Sciatic nerve (tissue), 2 donors: ENCODE measurements at places on chromosomes 3 and 15.
A peak's percentile ranks its signal among the peaks of the same experiment; 100 is the strongest.

DNA sequence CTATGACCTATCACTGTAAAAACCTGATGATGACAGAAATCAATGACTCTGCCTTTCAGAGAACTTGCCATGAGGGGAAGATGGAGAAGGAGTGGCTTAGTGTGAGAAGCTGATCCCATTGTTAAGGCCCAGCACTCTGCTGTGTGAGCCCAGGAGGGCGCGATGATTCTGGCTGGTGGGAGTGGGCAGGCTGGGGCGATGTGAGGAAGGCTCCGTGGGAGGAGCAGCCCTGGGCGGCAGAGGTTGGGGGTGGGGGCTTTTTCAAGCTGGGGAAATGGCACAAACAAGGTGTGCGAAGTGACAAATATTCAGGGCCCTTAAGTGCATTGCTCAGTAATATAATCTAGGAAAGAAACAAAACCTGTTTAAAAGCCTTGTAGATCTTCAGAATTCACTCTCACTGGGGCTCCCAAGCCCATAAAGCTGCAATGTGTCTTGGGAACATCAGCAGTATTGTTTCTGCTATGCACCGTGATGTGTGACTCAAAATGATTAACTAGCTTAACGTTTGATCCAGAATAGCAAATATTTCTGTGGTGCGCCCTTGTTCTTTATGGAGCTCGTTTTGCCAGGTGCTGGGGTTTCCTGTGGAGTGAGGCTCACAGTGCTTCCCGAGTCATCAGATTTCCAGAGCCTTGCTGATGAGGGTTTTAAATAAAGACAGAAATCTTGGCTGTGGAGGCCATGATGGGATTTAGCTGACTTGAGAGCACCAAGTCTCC, 141.0 kb downstream of the CHDH start:
- no peak for DNase-seq

- no peak for DNase-seq
Measured at GRCh38 chr3:161586556-161587235, 90.1 kb downstream of the OTOL1 start.

DNA sequence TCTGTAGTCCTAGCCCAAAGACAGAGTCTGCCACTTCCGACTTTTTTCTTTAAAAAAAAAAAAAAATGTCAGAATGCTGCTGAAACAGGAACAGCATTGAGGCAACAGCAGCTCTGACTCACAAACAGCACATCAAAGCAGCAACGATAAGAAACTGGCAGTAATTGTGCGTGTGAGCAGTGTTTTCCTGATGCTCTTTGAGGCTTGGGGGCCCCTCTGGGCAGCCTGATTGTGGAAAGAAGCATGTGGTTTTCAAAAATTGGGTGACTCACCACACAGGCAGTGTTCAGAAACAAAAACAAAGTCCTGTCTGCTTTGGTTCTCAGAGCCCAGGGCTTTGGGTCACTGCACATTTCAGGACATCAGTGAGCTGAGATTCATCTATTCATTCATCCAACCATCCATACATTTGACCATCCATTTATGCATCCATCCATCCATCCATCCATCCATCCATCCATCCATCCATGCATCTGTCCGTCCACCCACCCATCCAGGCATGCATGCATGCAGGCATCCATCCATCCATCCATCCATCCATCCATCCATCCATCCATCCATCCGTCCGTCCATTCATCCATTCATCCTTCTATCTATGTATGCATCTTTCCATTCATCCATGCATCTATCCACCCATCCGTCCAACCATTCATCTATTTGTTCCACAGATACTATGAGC, 308.4 kb downstream of the RPLP1 start:
- DNase-seq = no peak

DNA sequence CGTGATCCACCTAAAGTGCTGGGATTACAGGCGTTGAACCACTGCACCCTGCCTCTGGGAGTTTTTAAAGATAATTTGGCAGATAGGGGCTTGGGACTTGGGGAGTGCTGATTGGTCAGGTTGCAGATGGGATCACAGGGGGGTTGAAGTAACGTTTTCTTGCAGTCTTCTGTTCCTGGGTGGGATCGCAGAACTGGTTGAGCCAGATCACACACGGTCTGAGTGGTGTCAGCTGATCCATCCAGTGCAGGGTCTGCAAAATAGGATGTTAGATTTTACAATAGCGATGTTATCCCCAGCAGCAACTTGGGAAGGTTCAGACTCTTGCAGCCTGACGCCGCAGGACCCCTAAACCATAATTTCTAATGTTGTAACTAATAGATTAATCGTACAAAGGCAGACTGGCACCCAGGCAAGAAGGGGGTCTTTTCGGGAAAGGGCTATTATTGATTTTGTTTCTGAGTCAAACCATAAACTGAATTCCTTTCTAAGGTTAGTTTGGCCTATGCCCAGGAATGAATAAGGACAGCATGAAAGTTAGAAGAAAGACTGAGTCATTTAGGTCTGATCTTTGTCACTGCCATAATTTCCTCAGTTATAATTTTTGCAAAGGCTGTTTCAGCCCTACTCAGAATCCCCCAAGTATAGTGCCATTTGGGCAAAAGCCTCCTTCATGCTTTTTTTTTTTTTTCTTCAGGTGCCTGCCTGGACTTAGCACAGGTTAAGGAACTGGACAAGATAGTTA, 1.5 kb upstream of the CA12 start:
- no peak for DNase-seq

DNA sequence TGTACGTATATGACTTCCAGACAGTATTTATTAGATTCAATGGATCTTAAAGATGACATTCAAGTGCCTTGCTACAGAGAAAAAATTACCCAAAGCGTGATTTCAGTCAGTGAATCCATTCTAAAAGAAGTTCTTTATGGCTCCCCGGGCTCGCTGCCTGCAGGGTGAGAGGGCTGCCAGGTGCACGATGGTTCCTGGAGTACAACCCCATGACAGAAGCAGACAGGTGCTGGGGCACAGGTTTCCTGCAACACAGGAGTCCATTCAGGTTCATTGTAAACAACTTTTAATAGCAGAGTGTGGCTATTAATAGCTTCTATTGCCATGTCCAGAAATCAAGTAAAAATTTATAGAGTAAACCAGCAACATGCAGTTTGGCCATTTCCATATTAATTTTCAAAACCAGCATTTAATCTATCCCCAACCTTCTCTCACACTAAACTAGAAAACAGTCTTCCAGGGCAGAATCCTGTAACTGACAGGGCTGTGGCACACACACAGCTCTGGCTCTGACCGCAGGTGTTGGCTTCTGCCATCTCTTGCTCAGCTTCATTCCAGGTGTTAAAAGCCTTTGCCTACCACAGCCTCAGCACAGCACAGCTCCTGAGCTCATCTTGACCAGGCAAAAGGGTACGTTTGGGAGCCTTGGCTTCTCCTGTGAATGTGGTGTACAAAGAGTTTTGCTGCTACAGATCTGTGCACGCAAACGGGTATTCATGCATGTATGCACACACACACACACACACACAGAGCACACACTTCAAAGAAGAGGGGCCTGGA, 185.9 kb downstream of the MEX3B start:
- no peak for DNase-seq

DNA sequence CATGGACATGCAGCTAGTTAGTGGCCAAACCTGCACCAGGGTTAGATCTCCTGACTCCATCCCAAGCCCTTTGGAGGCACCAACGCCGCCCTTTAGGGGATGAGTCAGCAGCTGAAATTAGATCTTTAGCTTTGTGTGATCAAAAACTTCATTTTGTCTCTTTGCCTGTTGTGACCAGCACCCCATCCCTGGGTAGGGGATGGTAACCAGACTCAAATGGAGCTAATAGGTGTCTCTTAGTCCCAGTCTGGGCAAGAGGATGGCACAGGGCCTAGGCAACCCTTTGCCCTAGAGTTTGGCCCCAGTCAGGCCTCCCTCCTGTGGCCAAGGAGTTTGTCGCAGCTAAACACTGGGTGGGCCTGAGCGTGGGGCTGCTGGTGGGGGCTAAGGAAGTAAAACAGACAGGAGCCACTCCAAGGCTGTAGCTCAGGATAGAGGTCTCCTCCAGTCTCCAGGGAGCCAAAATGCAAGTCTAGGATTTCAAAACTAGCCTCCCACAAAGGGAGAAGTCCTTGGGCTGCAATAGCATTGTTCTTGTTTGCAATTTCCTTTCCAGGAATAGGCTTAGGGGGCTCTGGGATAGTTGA, 105.1 kb downstream of the CPN2 start:
- no peak for DNase-seq

GRCh38 chr15:25170113-25170731, 215.4 kb downstream of the SNRPN start:
- peak; percentile 35 for DNase-seq

GRCh38 chr3:98967758-98968157, 66.3 kb upstream of the DCBLD2 start:
- no peak for DNase-seq

DNA sequence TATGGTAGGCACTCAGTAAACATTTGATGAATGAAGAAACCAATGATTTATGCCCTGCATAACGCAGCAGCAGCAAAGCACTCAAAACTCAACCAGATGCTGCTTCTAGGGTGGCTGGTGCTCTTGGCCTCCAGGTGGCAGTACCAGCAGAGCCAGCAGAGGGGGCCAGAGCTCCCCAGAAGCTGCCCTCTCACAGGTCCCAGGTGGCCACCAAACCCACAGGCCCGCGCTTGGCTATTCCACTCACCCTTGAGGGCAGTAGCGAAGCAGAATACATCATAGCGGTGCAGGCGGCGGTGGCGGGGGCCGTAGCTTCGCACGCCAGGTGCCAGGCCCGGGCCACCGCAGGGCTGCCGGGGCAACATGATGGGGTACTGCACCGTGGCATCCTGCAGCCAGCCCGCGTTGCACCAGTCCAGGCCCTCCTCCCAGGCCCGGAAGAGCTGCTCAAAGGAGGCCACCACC, 16.6 kb downstream of the HAPLN3 start:
- no peak for DNase-seq
